Tibial nerve (tissue), 4 donors: ENCODE measurements at places on chromosomes 7 and 10. TPM values are rescaled to one million over a fixed set of nuclear protein-coding genes. Genes with fewer than 3 reads are reported as not detected.

GRCh38 chr7:82539969-82540368 lies 96.4 kb upstream of the CACNA2D1 start:
- DNase-seq, result no peak
- H3K27me3 ChIP-seq, result no peaks in the 10 kb centered on the region
- H3K4me1 ChIP-seq, result no peaks in the 10 kb centered on the region
- no peak overlapping the region for H3K27ac ChIP-seq
- H3K36me3 ChIP-seq, result no peaks in the 10 kb centered on the region

GRCh38 chr10:14016931-14017333 lies 313.8 kb downstream of the FRMD4A start:
- no peak overlapping the region for H3K4me3 ChIP-seq
- no peak for DNase-seq
- H3K36me3 ChIP-seq, result no peaks in the 10 kb centered on the region
- peaks cover 28% of the 10 kb centered on the region for H3K4me1 ChIP-seq

DNA sequence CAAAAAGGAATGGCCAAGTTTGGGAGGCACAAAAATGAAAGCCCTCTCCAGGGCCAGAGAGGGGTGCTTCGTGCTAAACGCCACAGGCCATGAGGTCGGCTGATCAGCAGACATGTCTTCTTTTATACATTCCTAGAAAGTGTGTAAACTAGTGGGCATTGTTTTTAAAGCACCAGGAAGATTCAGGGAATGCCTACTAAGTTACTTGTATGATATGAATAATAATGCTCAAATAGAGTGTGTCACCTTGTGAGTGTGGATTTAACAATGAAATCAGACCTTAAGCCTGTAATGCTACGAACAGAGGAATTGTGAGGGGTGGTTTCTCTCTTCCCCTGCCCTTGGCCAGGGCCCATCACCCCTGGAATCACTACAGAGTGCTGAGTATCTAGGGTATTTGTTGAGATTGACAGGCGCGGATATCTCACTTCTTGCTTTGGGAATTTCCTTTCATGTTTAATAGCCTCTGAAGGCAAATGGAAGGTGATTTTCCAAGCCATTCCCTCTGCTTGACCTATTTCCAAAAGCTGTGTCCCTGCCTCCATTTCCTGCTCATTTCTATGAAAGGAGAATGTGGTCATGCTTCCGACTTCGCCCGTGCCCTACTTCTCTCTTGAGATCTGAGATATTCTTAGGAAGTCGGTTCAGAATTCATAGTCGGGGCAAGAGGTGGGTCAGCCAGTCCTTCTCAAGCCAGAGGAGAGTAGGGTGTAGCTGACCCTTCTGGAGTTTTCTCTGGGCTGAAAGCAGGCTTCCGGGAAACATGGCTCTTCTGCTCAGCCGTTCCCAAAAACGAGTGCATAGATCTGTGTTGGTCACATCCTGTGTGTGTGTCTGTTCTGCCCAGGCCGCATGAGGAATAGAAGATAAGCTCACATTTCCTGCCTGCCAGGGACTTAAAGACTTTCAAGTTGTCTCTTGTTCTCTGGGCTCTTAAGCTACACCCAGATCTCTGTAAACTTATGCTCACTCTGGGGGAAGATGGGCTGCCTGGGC lies 167.8 kb upstream of the ITGB1 start:
- H3K27ac ChIP-seq, result peak overlapping the region; percentile 74
- no peaks in the 10 kb centered on the region for H3K36me3 ChIP-seq
- no peak for DNase-seq
- no peak overlapping the region for H3K4me3 ChIP-seq
- H3K4me1 ChIP-seq, result peaks cover 5% of the 10 kb centered on the region

DNA sequence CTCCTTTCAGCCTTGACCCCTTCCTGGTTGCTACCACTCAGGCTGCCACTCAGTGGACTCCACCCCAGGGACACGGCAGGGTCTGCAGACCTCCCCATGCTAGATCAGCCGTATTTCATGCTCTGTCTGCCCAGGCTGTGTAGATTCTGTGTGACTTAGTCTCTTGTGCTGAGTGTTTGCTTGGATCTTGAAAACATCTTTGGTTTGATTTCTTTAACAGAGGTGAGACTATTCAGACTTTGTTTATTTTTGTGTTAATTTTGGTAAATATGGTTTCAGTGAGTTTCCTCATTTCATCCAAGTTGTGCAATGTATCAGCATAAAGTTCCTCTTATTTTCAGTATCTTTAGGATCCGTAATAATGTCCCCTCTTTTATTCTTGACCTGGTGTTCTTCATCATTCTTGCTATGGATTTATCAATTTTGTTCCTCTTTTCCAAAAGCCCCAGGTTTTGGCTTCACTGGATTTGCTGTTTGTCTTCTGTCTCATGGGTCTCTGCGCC lies 21.2 kb upstream of the PWWP2B start:
- H3K4me3 ChIP-seq, result no peak overlapping the region
- no peaks in the 10 kb centered on the region for H3K27me3 ChIP-seq
- H3K27ac ChIP-seq, result no peak overlapping the region
- no peak for DNase-seq

- no peaks in the 10 kb centered on the region for H3K27me3 ChIP-seq
- no peaks in the 10 kb centered on the region for H3K4me1 ChIP-seq
- H3K4me3 ChIP-seq, result no peak overlapping the region
Observed at GRCh38 chr10:101323495-101323894, 30.5 kb upstream of the BTRC start.

DNA sequence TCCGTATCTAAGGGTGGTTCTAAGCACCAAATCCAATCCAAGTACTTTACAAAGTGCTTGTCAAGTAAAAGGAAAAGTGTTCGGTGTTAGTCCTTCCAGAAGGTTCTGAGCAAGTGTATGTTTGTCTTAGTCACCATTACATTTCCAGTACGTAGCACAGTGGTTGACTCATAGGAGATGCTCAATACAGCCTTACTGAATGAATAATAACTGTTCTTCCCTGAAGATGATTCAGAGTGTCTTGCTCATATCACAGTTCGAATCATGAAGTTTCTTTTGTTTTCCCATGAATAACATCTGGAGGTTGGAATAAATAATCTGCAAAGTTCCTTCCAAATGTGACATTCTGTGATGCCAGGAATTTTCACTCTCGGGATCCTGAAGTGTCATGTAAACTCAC lies 53.4 kb downstream of the WNT2 start:
- no peak for DNase-seq
- no peaks in the 10 kb centered on the region for H3K4me1 ChIP-seq
- no peaks in the 10 kb centered on the region for H3K27me3 ChIP-seq
- peak overlapping the region; percentile 46 for H3K27ac ChIP-seq
- H3K36me3 ChIP-seq, result no peaks in the 10 kb centered on the region
- no peak overlapping the region for H3K4me3 ChIP-seq

DNA sequence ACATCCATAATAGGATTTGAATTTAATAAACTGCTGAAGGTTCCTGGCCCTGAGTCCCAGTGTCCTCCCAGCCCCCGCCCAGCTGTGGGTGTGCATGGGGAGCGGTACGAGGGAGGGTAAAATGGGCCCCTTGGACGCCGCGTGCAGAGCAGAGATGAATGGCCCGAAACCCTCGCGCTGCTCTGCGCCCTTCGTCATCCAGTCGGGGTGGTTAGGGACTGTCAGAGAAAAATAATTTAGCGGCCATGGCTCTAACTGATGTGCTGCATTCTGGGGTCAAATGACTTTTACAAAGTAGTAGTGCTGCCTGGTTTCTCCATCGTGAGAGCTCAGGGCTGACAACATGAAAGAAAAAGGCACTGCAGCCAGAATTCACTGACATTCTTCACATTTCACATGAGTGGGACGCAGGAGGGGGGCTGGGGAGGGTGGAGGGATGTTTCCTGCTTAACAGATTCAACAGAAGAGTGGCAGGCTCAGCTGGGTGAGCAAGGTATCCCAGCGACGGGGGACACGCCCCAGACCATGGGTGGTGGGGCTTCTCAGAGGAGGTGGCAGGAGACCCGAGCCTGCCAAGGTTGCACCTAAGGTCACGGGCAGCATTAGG lies 304.5 kb downstream of the WDR37 start:
- no peak for DNase-seq
- no peaks in the 10 kb centered on the region for H3K36me3 ChIP-seq
- no peak overlapping the region for H3K27ac ChIP-seq
- no peaks in the 10 kb centered on the region for H3K4me1 ChIP-seq
- H3K27me3 ChIP-seq, result no peaks in the 10 kb centered on the region

GRCh38 chr10:84600947-84601346 lies 272.6 kb downstream of the CCSER2 start:
- no peaks in the 10 kb centered on the region for H3K36me3 ChIP-seq
- H3K27ac ChIP-seq, result no peak overlapping the region
- H3K4me3 ChIP-seq, result no peak overlapping the region
- DNase-seq, result no peak
- H3K27me3 ChIP-seq, result no peaks in the 10 kb centered on the region

GRCh38 chr7:42946627-42946950 lies 14.4 kb downstream of the MRPL32 start:
- peaks cover 2% of the 10 kb centered on the region for H3K4me1 ChIP-seq
- DNase-seq, result no peak
- H3K4me3 ChIP-seq, result no peak overlapping the region
- H3K27ac ChIP-seq, result no peak overlapping the region
- H3K36me3 ChIP-seq, result no peaks in the 10 kb centered on the region
- no peaks in the 10 kb centered on the region for H3K27me3 ChIP-seq

DNA sequence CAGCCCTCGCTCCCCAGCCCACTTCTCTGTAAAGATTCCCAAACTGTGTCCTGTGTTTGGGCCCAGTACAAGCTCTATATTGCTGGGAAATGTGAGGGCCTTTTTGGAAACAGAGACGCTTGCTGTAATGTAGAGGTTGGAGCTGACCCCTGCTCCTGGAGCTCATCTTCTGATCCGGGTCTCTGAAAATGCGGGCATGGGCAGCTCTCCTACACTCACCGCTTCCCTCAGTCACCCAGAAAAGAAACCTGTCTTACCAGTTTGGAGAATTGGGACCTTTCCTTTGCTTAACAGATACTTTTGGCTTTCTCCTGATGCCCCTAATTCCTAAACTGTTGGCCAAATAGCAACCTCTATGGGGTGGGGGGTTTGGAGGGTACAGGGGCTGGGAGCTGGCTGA lies 18.2 kb downstream of the BAG3 start:
- no peak overlapping the region for H3K27ac ChIP-seq
- H3K27me3 ChIP-seq, result no peaks in the 10 kb centered on the region
- DNase-seq, result no peak
- H3K36me3 ChIP-seq, result peaks cover 20% of the 10 kb centered on the region
- peaks cover 44% of the 10 kb centered on the region for H3K4me1 ChIP-seq

GRCh38 chr7:66896441-66896840 lies 24.6 kb upstream of the TMEM248 start:
- H3K36me3 ChIP-seq, result no peaks in the 10 kb centered on the region
- no peak for DNase-seq
- no peak overlapping the region for H3K27ac ChIP-seq

GRCh38 chr7:25263337-25263736 lies 35.1 kb upstream of the NPVF start:
- H3K36me3 ChIP-seq, result no peaks in the 10 kb centered on the region
- H3K27ac ChIP-seq, result no peak overlapping the region
- DNase-seq, result no peak
- H3K4me3 ChIP-seq, result no peak overlapping the region
- peaks cover 30% of the 10 kb centered on the region for H3K4me1 ChIP-seq

DNA sequence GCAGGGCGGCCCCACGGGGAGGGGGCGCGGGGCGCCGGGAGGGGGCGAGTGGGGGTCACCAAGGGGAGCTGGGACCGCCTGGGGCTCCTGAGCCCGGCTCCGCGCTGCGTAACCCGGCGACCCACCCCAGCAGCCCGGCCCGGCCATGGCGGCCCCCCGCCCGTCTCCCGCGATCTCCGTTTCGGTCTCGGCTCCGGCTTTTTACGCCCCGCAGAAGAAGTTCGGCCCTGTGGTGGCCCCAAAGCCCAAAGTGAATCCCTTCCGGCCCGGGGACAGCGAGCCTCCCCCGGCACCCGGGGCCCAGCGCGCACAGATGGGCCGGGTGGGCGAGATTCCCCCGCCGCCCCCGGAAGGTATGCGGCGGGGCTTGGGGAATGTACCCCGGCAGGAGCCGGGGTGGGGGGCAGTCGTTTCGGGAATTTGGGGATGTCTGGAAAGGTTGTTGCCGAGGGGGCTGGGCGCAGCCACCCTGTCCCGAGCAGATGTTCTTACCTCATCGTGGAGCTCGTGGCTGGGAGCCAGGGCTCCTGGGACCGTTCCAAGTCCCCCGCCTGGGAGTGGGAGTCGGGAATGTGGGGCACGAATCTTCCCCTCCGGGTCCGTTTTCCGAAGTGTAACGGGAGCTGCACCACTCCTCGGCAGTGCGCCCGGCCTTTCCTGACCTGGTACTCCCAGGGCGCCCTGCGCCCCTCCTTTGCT lies 431 bp downstream of the ZYX start:
- H3K4me1 ChIP-seq, result no peaks in the 10 kb centered on the region
- H3K27me3 ChIP-seq, result no peaks in the 10 kb centered on the region
- H3K27ac ChIP-seq, result peak overlapping the region; percentile 99
- H3K36me3 ChIP-seq, result no peaks in the 10 kb centered on the region
- H3K4me3 ChIP-seq, result peak overlapping the region; percentile 96

DNA sequence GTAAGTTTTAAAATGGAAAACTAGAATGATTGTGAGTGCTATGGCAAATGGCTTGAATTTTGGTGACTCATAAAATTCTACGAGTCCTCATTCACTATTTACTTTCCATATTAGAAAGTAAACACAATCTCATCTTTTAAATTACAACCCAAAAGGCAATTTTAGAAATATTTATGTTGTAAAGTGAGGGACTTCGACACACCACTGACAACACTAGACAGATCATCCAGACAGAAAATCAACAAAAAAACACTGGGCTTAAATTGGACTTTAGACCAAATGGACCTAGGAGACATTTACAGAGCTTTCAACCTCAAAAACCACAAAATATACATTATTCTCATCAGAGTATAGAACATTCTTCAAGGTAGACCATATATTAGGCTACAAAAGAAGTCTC lies 30.1 kb downstream of the ZNF277 start:
- H3K27ac ChIP-seq, result no peak overlapping the region
- no peaks in the 10 kb centered on the region for H3K27me3 ChIP-seq
- H3K4me3 ChIP-seq, result no peak overlapping the region
- H3K36me3 ChIP-seq, result no peaks in the 10 kb centered on the region
- DNase-seq, result no peak

DNA sequence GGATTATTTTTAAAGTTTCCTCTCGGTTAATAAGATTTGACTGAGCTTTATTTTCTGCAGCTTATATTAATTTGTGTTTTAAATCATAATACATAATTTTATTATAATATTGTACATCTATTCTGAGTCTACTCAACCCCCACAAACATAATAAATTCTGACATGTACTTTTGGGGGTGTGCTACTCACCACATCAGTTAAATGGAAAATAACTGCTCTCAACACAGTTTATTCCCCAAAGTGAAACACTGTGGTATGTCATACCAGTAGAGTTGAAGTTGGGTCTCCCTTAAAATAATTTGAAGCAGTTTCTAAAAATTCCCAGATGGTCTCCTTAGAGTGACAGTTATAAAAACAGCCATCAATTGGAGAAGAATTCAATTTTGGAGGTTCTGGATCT lies 463.2 kb downstream of the PHTF2 start:
- H3K27me3 ChIP-seq, result no peaks in the 10 kb centered on the region
- H3K27ac ChIP-seq, result no peak overlapping the region

DGKB gene
- 0.78 TPM for total RNA-seq

THSD7A gene
- 11.4 TPM for total RNA-seq

OPN1SW gene
- not detected for total RNA-seq

SNX13 gene
- total RNA-seq, result 77.6 TPM

C10orf53 gene
- not detected for total RNA-seq

CEP41 gene
- total RNA-seq, result 5.7 TPM

ASZ1 gene
- not detected for total RNA-seq

PLAU gene
- 7.8 TPM for total RNA-seq

CYP17A1 gene
- total RNA-seq, result not detected

DOCK1 gene
- 63.8 TPM for total RNA-seq

NANOS1 gene
- 4.8 TPM for total RNA-seq

SPDYE8 gene
- total RNA-seq, result not detected

CCL24 gene
- not detected for total RNA-seq

AMZ1 gene
- total RNA-seq, result 0.87 TPM

EN2 gene
- total RNA-seq, result under 0.01 TPM

C10orf67 gene
- total RNA-seq, result 0.30 TPM

MBL2 gene
- total RNA-seq, result not detected

TRAPPC14 gene
- total RNA-seq, result 6.9 TPM
